Calu3 (cell line): ENCODE measurements at places on chromosomes 3 and 15.

- DNase-seq: no peak
These were observed 1.7 kb downstream of the LPCAT4 start for GRCh38 chr15:34365091-34365825.

DNA sequence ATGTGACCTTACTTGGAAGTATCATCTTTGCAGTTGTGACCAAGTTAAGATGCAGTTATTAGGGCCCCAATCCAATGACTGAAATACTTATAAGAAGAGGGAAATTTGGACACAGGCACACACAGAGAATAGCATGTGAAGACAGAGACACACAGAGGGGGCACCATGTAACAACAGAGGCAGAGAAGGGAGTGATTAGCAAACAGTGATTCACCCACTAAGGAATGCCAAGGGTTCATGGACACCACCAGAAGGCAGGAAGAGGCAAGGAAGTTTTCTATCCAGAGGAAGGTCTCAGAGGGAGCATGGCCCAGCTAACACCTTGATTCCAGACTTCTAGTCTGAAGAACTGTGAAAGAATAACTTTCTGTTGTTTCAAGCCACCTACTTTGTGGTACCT lies 25.0 kb downstream of the SIDT1 start:
- DNase-seq: peak; percentile 35

DNA sequence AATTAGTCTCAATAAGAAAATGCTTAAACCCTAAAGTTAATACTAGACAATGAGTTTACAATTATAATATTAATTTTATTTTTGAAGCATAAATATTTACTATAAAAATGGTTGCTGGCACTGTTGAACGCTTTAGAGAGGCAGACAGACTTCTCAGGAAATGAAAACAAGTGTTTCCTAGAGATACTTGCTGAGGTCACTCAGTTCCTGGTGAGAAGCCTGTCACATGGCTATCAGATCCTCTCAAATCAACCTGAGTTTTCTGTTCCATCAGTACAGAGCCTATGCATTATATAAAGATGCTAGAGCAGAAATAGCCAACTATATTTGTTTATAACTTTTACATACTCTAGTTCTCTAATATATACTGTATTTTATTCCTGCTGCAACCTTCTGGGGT lies 109.2 kb downstream of the MYO5A start:
- no peak for DNase-seq

GRCh38 chr3:45781271-45781670 lies 15.1 kb downstream of the SLC6A20 start:
- DNase-seq: no peak

- DNase-seq: peak; percentile 39
These were observed 6.4 kb downstream of the HES1 start for GRCh38 chr3:194142156-194142910.

GRCh38 chr3:151912028-151912427 lies 38.6 kb downstream of the SUCNR1 start:
- DNase-seq: no peak

DNA sequence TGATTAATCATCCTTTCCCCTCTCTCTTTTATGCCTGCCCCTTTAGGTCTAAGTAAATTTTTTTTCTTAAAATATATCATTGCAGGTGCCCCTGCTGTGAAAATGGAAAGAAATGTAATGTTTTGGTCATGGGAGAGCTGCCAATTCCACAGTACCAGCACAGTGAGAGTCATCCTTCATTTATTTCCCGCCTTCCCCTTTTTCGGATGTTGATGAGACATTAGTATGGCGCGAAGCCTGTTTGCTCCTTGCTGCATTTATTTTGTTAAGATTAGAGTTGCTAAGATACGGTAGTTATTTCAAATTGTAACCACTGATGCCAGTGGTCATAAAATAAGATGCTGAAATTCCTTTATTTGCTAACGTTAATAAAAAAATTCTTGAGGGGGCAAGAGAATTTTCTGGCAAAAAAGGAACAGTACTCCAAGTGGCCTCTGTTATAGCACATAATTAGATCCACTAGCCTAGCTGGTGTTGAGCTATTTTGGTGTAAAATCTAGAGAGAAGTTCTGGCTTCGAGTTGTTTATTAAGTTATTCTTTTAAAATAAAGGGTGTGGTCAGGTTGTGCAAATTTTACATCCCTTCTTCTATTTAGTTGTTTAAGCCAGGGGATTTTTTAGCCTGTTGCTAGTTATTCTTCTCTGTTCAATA lies 62.8 kb downstream of the MDFIC2 start:
- no peak for DNase-seq

DNA sequence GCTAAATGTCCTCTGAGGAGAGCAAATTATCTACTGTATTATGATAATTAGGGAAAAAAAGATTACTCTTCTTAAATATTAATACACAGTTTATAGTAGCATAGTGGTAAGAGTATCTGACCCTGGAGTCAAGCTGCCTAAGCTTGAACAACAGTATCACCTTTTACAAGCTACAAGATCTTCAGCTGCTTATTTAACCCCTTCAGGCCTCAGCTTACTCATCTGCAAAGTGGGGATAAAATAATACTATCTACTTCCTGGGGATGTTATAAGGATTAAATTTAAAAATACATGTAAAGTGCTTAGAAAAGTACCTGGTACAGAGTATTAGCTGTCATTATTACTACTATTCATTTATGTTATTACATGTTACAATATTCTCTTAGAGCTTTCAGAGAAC lies 42.0 kb downstream of the SUMF1 start:
- DNase-seq: no peak

- DNase-seq: no peak
These were observed 381.4 kb downstream of the GRM7 start for GRCh38 chr3:7242303-7242635.

GRCh38 chr15:58295637-58296215 lies 136.1 kb upstream of the LIPC start:
- no peak for DNase-seq

GRCh38 chr15:76057332-76058000 lies 2.3 kb upstream of the TMEM266 start:
- peak; percentile 57 for DNase-seq

DNA sequence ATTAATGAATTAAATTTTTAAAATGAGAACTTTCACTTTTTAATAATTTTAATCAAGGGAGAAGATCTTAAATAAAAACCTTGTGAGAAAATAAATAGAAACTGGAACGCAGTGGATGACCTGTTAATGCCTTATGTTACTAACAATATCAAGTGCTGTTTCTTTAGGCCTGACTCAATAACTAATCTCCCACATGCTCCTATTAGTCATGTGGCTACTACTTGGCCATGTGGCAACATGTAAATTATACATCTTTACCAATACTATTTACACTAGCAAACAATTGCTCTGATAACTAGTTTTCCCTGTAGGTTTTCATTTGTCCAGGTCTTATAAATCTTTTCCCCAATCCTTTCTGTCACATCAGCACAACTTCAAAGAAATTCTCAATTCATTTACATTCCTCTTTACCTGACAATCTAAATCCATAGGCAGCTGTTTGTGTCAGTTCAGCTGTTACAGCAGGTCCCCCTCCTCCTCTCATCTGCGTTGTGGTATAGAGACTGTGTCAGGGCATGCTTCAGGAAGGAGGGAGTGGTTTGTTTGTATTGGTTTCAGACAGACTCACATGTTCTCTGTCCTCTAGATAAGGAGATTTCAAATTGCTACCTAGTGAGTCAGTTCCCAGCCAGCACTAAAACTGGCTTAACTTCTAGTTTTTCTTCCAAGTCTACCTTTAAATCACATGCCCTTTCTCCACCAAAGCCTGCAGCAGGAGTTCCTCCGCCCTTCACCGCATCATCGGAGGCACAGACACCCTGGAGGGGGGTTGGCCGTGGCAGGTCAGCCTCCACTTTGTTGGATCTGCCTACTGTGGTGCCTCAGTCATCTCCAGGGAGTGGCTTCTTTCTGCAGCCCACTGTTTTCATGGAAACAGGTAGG lies 11.3 kb upstream of the C3orf52 start:
- DNase-seq: peak; percentile 83

- DNase-seq: no peak
These were observed 232.8 kb downstream of the AGBL1 start for GRCh38 chr15:86312486-86312885.

DNA sequence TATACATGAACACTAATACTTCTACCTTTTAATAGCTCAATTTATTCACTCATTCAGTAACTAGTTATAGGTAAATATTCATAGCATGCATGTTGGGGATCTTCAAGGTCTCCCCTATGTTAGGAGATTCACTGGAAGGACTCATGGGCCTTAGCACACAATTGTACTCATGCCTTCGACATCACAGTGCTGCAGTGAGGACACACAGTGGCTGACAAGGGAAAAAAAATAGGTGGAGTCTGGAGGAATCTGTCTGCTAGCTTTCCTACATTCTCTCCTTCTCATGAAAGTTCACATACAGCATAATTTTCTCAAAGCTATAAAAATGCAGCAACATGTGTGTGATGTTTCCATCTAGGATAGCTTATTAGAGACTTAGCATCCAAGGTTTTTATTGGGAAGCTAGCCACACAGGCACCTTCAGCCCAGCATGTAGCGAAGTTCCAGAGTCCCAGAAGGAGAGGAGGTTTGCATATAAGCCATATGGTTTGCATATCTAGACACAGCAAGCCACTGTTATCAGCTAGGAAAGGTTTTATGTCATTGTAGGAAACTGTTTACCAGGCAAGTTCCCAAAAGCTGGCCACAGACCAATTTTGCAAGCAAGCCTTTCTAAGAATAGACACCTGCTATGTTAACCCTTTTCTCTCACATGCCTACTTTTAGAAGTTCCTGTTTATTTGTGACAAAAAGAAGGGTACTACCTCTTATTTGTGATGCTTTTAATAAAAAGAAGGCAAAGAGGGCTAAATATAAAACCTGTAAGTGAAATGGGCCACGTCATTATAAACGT lies 46.4 kb downstream of the MORC1 start:
- no peak for DNase-seq

DNA sequence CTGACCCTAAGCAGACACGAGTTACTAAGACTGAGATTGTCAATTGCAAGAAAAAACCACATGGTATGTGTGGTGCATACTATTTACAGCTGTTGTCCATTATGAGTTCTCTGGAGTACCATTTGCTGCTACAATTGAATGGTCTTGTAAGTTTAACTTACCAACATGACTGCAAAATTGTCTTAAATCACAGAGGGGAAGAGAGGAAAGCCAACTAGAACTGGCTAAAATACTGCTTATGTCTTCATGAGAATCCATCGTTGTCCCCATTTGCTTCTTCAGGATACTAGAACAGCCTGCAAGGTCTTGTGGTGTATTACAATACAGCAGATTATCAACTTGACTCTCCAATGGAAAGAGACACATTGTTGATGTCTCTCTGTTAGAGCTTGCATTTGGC lies 313.2 kb downstream of the AGBL1 start:
- no peak for DNase-seq

DNA sequence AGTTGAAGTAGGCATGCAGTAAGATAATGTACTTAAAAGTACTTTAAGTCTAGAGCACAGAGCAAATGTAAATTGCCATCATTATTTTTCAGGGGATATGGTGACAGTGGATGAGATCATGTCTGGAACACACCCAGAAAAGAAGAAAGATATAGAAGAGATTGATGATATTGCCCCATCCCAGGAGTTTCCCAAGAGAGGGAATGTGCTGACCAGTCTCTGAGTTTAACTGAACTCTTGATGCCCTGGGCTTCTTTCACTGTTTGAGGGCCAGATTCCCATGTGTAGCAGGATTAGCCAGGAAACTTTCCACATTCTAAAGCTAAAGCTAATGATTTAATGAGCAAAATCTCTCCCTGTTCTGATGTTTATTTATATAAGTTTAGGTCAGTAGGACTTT lies 366.8 kb upstream of the UMPS start:
- DNase-seq: no peak

- DNase-seq: peak; percentile 50
These were observed 17.4 kb downstream of the ABTB1 start for GRCh38 chr3:127690106-127690505.

DNA sequence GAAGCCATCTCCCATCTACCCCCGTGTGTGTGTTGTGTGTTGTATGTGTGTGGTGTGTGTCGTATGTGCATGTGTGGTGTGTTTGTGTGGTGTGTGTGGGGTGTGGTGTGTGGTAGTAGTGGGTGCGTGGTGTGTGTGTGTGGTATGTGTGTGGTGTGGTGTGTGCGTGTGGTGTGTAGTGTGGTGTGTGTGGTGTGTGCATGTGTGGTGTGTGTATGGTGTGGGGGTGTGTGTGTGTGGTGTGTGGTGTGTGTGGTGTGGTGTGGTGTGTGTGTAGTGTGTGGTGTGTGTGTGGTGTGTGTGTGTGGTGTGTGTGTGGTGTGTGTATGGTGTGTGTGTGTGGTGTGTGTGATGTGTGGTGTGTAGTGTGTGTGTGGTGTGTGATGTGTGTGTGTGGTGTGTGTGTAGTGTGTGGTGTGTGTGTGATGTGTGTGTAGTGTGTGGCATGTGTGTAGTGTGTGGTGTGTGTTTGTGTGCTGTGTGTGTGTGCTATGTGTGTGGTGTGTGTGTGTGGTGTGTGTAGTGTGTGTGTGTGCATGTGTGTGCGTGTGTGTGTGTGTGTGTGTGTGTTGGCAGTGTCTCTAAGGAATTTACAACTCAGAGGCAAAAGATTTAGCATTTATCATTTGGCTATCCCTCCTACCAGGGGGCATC lies 156.3 kb upstream of the TMEM108 start:
- DNase-seq: no peak

- DNase-seq: no peak
These were observed 14.5 kb upstream of the HYKK start for GRCh38 chr15:78492872-78493271.

DNA sequence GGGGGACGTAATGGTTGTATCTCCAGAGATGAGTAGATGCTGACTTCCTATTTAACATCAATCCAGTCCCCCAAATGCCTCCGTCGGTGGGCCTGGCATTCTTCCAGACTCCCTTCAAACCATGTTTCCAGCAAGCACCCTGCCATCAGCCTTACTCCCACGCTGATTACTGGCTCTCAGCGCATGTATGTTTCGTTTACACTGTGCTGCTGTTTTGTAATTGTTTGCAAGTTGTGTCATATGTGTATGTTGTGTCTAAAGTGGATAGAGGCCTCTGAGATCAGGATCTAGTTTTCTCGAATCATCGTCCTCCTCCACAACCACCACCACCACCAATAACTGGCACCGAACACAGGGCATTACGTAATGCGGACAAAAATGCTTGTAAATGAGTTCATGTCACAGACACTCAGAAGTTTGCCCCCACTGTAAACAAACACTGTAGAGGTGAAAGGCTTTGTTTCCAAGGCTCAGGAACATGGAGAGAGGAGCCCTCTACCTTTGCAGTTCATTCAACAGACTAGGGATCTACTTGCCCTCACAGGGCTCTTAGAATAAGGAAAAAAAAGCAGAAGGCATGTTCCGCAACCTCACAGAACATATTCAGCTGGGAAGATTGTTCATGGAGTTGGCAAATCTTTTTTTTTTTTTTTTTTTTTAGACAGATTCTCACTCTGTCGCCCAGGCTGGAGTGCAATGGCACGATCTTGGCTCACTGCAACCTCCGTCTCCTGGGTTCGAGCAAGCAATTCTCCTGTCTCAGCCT lies 46.1 kb upstream of the SEMA4B start:
- peak; percentile 24 for DNase-seq
